NCI-H2081 (cell line): ENCODE measurements at places on chromosomes 1 and 21.

GRCh38 chr1:162732094-162732493, 58.4 kb upstream of the HSD17B7 start:
- no peak for DNase-seq

GRCh38 chr1:211975152-211975941, 60.0 kb downstream of the INTS7 start:
- no peak for DNase-seq

- no peak for DNase-seq
Measured at GRCh38 chr1:1833916-1834325, 55.7 kb upstream of the NADK start.

- no peak for DNase-seq
Measured at GRCh38 chr1:81874940-81875339, 74.2 kb downstream of the ADGRL2 start.

GRCh38 chr1:206706806-206707366, 22.2 kb downstream of the MAPKAPK2 start:
- DNase-seq = no peak

DNA sequence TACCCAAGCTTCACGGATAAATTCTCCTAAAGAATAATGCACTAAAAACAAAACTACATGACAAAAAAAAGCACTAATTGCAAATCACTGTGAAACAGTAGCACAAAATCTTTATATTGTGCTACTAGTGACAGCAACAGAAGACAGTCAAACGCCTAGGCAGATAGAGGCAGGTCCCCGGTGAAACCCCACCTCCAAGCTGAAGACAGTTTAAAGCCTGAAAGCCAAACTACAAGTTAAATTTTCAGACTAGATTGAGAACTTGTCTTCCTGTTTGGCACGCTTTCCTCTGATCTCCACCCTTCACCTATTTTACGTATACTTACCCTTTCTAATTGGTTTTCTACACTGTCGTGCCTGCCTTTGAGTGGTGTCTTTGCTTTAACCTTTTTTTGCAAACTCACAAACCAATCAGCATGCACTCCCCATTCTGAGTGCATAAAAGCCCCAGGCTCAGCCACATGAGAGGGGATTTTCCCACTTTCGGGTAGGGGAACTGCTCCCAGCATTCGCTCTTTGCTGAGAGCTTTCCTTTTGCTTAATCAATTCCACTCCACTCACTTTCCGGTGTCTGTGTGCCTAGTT, 3.6 kb upstream of the BACH1 start:
- no peak for DNase-seq

DNA sequence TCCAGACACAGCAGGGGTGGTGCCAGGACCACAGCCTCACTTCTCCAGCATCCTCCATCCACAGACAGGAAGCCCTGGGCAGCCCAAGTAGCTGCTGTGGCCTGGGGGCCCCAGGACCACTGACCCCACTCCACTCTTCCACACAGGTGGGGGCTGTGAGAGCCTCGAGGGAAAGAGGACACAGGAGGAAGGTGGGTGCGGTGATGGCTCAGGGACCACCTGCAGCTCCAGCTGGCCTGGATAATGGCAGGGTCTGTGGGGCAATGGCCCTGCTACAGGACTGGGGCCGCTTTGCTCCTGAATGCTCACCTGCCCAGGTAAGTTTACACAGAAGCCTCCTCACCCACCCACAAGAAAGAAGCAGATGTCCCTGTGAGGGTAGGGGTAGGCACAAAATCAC, 18.3 kb upstream of the PRSS38 start:
- no peak for DNase-seq

DNA sequence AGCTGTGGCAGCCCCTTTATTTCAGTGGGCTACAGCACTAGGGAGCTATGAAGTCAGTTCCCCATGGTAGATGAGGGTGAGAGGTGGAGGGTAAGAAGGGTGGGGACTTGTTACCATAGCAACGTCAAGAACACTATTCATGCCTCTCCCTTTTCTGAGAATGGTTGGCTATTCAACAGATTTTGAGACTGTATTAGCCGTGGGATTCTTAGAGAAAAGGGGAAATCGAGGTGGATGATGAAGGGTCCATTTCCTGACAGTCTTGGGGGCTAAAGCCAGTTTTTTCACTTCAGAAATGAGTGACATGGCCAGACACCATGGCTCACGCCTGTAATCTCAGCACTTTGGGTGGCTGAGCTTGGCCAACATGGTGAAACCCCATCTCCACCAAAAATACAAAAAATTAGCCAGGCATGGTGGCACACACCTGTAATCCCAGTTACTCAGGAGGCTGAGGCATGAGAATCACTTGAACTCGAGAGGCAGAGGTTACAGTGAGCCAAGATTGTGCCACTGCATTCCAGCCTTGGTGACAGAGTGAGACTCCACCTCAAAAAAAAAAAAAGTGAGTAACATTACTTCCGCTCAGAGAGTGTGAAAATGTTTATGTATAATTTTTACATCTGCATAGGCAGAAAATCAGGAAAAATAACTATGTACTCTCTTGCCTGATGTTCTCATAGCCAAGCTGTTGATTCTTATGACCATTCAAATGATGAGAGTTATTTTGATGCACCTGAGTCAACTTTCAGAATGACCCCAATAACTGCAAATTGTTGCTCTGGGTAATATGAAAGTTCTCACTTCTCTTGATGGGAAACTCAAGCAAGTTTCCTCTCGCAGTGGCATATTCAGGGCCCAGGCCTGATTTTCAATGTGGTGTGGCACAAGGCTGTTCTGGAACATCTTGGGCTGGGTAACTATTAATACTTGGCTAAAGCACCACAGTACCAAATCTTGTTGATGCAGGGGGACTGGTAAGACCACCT, 23.2 kb upstream of the RGSL1 start:
- DNase-seq = no peak

DNA sequence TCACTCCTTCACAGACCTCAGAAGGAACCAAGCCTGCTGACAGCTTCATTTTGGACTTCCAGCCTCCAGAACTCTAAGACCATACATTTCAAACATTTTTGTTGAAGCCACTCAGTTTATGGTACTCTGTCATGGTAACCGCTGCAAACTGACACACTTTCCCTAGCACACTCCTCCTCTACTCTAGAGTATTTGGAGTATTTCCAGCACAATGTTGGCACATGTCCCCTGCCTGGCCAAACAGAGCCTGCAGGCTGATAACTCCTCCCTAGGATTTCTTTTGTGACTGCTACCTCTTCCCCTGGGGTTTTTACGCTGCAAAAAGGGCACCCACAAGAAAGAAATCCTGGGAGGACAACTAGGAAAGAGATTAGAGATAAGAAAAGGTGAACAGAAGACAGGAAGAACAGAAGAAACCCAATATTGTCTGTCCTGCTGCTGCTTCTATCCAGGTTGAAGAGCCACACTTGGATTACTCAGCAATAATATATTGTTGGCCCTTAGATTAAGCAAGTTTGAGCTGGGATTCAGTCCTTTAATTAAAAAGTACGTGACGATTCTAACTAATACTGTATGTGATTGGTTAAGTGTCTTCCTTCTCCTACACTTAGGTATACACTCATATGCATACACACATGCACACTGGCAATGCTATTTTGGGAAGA, 844.1 kb downstream of the LTN1 start:
- DNase-seq = peak; percentile 3

GRCh38 chr1:84170171-84170570, 26.1 kb downstream of the PRKACB start:
- DNase-seq = no peak

DNA sequence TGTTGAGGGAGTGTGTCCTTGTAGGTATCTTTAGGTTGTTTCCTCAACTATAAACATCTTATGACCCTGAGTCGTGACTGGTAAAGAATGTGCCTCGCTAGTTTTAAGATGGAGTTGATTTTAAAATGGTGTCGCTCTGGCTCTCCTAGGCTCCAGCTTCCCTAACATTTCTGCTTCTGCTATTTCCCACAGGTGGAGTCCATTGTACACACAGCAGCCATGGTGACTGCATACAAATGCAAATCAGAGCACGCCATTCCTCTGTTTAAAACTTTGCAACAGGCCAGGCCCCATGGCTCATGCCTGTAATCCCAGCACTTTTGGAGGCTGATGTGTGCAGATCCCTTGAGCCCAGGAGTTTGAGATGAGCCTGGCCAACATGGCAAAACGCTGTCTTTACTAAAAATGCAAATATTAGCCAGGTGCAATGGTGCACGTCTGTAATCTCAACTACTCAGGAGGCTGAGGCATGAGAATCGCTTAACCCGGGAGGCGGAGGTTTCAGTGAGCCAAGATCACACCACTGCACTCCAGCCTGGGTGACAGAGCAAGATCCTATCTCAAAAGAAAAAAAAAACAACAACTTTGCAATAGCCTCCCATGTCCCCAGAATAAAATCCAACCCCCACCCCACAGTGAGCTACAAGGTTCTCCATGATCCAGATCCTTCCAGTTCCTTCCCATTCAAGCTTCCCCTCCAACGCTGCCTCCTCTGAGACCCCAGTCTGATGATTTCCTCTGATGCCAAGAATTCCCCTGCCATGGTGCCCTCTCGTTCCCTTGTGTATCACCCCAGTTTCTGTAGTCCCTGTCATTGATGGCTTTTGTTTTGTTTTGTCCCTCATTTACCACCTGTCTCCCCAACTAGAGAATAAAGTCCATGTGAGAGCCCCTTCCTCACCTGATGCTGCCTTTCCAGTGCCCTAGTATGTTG, 36.9 kb upstream of the KLHDC7A start:
- DNase-seq = no peak

GRCh38 chr1:205914730-205915129, 28.5 kb downstream of the SLC26A9 start:
- DNase-seq = no peak

DNA sequence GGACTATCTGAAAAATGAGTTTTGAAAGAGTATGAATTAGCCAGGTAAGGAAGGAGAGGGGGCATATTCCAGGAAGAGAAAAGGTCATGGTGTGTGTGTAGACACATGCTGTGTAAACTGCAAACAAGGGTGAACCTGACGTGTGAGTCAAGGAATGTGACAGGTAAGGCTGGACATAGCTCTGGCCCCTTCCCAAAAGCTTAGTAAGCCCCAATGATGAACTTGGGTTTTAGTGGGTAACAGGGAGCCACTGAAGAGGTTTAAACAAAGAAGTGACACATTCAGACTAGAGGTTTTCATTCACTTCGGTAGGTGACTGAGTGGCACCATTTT, 36.7 kb downstream of the EGLN1 start:
- DNase-seq = no peak

DNA sequence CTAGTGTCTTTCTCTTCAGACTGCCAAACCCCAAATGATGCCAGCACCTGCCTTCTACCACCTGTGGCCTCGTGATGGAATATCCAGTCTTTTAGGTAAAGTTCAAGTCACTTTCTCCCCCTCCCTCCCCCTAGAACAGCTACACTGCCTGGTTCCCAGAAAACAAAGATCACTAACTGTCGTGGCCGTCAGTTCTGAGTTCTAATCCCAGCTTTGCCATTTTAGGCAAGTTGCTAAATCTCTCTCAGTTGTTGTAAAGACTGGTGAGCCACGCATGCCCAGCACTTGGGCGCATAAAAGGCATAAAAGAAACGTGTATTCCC, 648 bp upstream of the TRAPPC3 start:
- no peak for DNase-seq

DNA sequence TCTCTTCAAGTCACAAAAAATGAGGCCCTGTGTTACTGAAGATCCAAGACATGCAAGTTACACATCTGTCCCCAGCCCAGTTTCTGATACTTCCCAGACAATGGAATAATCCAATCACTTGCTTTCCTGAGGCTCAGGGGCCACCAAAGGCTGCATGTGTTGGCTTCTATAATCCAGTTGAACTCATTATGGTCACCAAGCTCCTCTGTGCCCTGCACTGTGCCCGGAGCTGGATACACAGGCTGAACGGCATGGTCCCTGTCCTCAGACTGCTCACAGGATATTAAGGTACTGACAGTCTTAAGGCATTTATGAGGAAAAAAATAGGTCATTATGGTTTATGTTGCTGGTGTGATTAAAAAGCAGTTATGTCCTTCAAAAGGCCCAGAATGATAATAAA, 117.0 kb upstream of the SYT6 start:
- DNase-seq = no peak

DNA sequence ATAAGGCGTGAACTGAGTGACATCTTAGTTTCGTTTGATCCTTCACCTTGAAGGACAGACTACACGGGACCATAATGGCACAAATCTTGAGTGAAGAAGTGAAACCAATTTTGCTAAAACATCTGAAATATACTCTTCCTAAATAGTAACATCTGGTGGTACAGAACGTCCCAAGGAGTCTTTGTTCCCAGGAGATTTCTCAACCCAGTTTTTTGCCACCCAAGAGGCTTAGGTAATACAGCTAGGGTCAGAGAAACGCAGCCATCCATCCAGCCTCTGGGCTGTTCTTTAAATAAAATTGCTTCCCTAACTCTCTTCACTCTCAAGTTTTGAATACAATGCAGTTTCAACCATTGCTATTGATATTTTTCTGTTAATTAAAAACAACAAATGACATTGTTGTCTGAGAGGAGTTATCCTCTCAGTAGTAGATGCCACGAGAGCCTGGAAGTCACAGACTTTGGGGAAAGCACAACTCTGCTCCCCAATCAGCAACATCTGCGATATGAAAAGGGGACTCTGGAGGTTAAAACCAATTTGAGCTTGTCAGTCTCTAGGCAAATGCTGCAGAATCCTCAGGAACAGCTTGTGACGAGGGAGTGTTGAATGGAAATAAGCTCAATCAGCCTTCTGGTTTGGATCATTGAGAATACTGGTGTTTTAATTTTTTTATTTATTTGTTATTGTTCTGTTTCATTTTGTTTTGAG, 394.3 kb upstream of the ADGRL2 start:
- no peak for DNase-seq

GRCh38 chr21:25188677-25189079, 418.6 kb downstream of the MRPL39 start:
- DNase-seq = no peak

- no peak for DNase-seq
Measured at GRCh38 chr1:102174259-102174863, 177.6 kb upstream of the OLFM3 start.

- no peak for DNase-seq
Measured at GRCh38 chr1:233566886-233567285, 47.0 kb upstream of the KCNK1 start.

DNA sequence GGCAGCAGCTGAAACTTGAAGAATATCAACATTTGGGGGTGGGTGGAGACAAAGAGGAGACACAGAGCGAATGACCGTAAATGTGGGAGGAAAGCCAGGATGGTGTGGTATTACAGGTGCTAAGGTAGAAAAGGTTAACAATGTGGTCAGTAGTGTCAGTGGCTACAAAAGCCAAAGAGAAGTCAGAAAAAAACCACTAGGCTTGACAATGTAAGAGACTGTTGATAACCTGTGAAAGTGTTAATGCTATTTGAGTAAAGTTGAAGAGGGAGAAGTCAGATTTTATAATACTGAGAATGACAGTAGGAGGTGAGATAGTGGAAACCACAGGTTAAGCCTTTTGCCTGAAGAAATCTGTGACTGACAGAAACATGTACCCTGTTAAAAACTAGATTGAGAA, 120.8 kb downstream of the CLEC20A start:
- DNase-seq = no peak

DNA sequence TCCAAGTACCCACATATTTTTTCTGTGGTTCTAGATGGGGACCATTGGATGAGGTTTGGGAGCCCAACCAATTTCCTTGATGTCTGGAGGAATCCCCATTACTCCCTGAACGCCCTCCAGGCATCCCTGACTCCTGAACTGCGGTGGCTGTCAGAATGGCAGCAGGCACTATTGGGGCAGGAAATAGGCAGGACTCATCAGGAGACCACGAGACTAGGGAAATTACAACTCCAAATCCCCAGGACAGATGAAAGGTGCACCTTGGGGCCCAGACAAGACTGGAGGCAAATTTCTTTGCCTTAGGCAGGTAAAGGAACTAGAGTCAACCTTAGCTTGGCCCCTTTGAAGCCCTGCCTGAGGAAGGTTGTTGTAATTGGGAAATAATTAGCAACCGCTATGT, 1.1 kb downstream of the CGN start:
- DNase-seq = no peak

- DNase-seq = no peak
Measured at GRCh38 chr1:181205901-181206300, 117.4 kb downstream of the IER5 start.
